ENCODE measurements at places on chromosomes 16 and 17.

DNA sequence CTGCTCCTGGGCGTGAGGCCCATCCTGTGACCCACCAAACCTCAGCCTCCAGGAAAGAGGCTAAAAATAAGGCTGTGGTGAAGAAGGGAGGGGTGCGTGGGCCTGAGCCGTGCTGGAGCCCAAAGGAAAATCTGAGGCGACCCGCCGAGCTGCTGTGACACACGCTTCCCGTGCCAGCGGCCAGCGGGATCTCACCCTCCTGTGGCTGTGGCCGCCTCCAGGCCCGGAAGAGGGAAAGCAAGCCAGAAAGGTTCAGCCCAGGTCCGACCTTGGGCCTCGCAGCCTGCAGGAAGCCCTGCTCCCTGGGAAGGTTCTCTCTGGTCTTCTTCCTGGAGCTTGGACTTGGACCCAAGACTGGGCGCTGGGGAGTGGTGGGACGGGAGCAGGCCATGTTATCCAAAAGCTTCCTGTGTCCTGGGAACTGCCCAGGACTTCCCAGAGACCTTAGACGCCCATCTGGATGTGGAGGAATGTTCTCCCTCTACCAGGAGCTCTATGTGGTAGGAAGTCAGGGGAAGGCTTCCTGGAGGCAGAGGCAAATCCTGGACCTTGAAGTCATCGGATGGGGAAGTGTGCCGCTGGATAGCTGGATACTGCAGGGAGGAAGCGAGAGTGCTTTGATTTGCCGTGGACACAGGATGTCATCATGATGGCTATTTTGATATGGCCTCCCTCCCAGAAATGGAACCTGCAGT, 11.4 kb downstream of the SPNS2 start:
- DNase-seq: no peak

DNA sequence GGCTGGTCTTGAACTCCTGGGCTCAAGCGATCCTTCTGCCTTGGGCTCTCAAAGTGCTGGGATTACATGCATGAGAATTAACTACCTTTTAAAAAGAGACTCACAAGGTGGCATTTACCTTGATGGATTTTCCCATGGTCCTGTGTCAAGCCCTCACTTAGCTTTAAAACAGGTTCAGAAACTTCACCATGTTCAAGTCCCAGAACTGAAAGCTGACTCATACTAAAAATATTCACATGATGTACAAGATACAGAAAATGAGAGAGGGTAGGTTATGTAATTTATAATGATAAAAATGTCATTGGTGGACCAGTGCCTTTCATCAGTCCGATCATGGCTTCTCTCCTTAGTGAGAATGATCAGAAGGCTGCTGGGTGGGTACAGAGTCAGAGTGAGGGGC, 4.3 kb upstream of the AKAP1 start:
- no peak for DNase-seq

DNA sequence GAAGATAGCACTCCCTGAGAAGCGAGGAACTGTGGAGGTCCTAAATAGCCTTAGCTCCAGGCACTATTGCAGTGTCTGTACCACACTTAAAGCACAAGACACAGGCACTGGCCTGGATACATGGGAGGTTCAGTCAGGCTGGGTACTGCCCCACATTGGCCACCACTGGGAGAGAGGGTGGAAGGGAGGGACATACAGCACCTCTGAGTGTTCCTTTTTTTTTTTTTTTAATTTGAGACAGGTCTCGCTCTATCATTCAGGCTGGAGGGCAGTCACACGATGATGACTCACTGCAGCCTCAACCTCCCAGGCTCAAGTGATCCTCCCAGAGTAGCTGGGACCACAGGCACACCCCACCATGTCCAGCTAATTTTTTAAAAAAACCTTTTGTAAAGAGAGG, 1.4 kb downstream of the GSG1L2 start:
- DNase-seq: no peak

GRCh38 chr16:85639529-85640253, 26.6 kb downstream of the GSE1 start:
- no peak for DNase-seq

- DNase-seq: no peak
These were observed 19.5 kb downstream of the PRR11 start for GRCh38 chr17:59175076-59175475.

GRCh38 chr17:74218436-74218835, 5.1 kb downstream of the TTYH2 start:
- DNase-seq: no peak

- DNase-seq: no peak
These were observed 40.9 kb downstream of the SMARCE1 start for GRCh38 chr17:40606548-40607353.

DNA sequence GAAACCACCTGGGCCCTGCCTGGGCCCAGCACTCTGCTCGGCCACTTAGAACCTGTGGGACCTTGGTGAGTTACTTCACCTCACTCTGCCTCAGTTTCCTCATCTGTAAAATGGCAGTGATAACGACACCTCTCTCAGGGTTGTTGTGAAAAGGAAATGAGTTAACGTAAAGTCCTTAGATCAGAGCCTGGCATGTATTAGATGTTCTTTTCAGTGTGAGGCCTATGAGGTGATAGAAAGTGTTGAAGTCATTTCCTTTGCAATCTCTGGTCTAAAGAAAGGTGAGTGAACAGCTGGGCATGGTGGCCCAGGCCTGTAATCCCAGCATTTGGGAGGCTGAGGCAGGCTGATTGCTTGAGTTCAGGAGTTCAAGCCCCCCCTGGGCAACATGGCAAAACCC, 51.7 kb upstream of the LGALS9 start:
- DNase-seq: no peak

DNA sequence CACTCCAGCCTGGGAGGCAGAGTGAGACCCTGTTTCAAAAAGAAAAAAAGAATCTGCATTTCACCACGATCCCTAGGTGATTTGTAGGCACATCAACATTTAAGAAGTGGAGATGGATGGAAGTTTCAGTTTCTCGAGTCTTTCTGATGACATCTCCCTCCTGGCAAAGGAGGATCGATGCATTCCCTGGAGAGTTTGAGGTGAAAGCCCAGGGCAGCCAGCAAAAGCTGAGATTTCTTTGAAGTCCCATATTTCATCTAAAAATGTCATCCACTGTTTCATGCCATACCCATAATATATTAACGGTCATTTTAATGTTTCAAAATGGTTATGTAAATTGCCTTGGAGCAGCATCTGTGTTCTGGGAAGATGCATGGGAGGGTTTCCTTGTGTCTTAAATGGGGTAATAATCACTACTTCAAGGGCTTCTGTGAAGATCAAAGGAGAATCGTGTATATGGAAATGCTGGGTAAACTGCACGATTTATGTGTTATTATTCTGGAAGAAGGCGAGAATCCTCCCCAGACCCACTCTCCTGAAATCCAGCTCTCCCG, 63.4 kb downstream of the KATNIP start:
- no peak for DNase-seq

DNA sequence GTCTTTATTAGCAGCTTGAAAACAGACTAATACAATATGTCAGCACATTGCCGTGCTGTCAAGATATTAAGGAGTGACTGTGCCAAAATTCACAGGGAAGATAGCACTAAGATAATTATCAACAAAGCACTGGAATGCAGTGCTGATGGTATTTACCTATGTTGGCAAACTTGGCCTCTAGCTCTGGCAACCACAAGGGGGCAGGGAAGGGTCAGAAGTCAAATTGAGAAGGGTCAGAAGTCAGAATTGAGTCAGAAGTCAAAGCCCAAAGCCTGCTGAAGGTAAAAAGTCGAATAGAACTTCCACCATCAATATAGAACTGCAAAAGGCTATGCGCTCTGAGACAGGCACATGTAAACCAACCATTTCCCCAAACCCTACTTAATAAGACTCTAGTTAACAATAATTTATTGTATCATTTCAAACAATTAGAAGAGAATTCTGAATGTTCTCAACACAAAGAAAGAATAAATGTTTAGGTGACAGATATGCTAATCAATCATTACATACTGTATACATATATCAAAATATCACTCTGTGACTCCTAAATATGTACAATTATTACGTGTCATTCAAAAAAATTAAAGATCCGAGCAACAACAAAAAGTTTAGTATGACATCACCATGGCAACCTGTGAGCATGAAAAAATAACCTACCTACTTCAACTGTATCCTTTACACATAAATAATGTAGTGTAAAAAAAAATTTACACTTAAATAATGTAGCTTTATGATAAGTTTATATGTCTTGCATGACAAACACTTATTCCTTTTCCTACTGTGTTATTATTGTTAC, 916.1 kb downstream of the KCNJ2 start:
- peak; percentile 74 for DNase-seq

- DNase-seq: no peak
These were observed 184.9 kb downstream of the PARN start for GRCh38 chr16:14444979-14445810.

DNA sequence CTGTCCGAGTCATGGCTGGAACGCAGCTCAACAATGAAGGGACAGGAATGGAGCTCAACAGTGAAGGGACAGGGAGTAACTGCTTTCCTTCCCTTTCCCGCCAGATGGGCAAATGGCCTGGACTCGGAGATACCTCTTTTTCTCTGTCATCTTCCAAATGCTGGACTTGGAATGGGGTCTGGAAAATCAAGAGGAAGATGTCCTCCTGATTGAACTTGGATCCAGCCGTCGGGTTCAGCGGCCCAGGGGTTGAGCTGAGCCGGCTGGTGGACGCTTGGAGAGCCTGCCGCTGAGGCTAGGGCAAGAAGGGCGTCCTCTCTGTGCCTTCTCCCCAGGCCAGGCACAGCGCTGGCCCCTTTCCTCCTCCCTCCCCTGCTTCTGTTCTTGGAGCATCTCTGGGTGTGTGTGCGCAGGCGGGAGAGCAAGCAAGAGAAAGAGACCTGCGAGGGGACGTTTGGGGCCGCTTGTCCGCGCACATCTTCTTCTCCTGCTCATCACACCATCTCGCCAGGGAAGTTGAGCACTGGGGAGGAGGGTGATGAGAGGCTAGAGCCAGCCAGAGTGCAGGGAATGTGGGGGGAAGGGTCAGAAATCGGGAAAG, 6.6 kb downstream of the NEUROD2 start:
- DNase-seq: no peak

DNA sequence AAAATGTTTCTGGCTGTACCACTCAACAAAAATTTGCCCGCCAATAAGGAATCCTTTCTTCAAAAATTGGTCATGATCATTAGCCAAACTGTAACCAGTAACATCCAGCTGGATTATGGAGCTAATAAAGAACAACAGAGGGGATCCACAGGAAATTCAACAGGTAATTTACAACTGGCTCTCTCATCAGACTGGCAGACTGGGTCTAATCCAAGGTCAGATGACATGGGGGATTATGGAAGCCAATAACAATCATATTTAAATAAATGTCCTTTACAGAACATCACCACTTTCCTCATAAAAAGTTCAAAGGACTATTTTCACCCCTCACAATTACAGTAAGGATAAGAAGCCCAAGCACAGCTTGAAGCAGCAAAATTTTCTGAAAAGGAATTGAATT, 66.4 kb downstream of the KANSL1 start:
- no peak for DNase-seq

DNA sequence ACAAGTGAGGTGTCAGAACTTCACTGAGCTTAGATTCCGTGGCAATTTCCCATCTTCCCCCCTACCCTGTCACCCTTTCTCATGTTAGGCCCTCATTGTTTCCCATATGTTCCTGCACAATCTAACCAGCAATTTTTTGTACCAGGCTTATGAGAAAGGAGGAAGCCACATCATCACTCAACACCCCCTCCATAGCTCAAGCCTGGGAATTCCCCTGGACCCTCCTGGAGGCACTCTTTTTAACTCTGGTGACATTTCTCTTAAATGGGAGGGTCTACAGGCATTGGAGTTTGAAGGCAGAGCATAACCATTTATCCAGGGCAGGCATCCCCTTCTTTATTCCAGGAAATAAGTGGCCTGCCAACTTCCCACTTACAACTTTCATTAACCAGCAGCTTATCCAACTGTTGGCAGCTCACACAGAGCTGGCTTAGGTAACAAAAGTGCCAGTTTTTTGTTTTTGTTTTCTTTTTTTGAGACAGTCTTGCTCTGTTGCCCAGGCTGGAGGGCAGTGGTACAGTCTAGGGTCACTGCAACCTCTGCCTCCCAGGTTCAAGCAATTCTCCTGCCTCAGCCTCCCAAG, 10.4 kb upstream of the GLG1 start:
- DNase-seq: no peak

- no peak for DNase-seq
These were observed 5.4 kb upstream of the STAT5B start for GRCh38 chr17:42281571-42282096.

DNA sequence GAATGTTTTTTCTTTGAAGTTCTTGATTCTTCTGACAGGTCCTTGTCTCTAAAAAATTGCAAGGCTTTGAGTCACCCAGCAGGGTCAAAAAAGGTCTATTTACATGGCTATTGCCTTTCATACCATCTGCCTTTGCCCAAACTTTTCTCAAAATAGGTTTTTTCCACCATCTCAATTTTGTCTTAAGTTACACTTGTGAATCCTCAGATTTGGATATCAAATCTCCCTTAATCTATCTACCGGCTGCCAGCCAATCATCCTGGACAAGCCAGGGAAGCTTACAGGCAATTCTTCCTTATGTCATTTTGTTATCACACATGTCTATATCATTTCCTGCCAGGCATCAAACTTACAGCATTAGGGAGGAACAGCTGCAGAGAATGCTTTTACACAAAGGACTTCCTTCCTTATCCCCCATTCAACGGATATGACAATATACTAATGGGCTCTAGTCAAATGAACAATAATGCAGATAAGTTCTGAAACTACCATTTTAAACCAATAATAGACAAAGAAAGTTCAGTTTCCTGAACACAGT, 104.1 kb upstream of the CORO6 start:
- no peak for DNase-seq

GRCh38 chr16:96935-97381, 18.9 kb downstream of the MPG start:
- DNase-seq: peak; percentile 86

- no peak for DNase-seq
These were observed 61.7 kb downstream of the KCNJ2 start for GRCh38 chr17:70230850-70231640.

Data from glutamatergic neuron (in vitro differentiated cells).